T-helper 17 cell (primary cell): ENCODE measurements at places on chromosomes 2 and 18.

DNA sequence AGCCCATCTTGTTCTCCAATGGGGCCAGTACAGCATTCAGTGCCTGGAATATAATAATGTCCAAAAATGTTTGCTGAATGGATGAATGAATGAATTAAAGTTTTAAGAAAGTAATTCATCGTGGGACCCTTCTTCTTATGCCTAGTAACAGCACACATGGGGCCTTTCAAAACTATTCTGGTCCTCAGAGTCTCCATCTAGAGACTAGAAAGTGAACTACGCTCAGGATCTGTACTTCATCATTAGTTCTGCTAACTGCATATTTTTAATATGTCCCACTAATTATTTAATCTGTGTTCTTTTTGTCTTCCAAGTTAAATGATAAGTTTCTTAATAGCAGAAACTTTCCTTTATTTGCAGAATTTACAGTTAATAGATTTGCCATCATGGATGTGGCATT lies 172.5 kb downstream of the SMAD2 start:
- DNase-seq: no peak

DNA sequence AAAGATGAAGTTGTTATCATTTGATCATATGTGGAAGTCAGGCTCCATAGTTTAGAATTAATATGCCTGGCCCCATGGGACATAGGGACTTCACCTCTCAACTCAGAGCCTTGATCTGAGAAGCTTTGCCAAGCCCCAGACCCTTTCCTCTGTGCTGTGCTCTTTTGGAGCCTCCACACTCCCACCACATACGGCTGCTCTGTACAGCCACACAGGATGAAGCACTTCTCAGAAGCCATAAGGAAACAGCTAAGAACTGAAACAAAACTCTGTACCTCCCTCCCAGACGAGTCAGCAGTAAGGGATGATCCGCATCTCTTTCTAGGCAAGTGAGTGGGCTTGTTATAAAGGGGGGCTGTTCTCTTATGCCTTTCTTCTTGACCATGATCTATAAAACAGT lies 66.5 kb downstream of the CAB39 start:
- no peak for DNase-seq

- DNase-seq: no peak
Observed at GRCh38 chr2:238143239-238143951, 4.9 kb downstream of the KLHL30 start.

- no peak for DNase-seq
Observed at GRCh38 chr2:224909885-224910573, 132.2 kb downstream of the DOCK10 start.

- no peak for DNase-seq
Observed at GRCh38 chr2:20351555-20352229, 1.0 kb upstream of the PUM2 start.

DNA sequence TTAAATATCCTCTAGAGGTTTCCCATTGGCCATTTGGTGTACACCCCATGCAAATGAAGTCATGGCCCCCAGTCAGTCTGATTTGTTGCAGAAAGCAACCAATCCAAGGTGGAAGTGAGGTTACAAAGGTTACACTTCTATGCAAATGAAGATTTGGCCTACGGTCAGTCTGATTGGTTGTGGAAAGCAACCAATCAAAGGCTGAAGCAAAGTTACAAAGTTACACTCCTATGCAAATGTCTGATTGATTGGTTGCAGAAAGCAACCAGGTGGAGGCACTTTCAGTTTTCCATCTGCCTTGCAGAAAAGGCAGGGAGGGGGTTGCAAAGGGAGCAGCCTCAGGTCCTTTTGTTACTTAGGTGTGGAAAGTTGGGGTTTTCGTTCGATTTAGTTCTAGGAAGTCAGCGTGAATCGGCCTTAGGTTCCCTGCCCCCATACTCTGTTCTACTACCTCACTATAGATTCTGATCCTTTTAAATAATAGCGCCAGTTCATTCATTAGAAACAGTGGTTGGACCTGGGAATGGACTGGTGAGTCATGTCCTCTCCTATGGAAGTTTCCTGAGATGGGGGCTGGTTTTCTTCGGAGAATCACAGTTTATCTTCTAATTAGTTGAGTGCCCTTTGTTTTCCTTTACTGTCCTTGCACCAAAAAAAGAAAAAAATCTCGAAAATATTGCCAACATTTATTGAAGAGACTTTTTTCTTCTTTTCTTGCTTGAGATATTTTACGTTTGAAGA lies 279.5 kb downstream of the AGAP1 start:
- no peak for DNase-seq

- DNase-seq: peak; percentile 18
Observed at GRCh38 chr18:32049393-32050171, 31.0 kb downstream of the RNF125 start.

DNA sequence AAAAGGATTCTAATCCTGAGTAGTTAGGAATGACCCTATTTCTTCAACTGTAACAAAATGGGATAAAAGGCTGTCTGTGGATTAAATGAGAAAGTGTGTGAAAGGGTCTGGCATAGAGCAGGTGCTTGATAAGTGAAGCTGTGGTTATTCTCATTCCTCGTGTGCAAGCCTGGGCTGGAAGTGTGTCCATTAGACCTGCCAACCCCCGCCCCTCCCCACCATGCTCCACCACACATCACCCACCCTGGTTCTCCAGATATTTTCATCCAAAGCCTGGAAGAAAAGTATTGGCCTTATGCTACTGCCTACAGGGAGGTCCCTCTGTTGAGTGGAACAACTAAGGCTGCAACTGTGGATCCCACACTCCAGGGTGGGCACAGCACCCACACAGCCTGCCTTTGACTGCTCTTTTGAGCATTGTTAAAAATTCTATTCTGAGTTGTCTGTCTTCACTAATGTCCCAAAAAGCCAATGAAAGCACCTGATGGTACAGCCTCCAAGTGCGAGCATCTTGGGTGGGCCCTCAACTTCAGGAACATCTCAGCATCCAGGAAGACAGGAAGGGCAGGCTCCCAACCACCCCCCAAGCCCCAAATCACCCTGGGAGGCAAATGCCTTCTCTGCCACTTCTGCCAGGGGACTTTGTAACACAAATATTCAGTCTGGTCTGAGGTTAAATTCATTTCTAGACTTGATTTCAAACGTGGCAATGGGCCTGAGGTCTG lies 102.8 kb upstream of the PPP1CB start:
- DNase-seq: no peak

GRCh38 chr18:8857806-8858205 lies 152.4 kb downstream of the MTCL1 start:
- DNase-seq: no peak

DNA sequence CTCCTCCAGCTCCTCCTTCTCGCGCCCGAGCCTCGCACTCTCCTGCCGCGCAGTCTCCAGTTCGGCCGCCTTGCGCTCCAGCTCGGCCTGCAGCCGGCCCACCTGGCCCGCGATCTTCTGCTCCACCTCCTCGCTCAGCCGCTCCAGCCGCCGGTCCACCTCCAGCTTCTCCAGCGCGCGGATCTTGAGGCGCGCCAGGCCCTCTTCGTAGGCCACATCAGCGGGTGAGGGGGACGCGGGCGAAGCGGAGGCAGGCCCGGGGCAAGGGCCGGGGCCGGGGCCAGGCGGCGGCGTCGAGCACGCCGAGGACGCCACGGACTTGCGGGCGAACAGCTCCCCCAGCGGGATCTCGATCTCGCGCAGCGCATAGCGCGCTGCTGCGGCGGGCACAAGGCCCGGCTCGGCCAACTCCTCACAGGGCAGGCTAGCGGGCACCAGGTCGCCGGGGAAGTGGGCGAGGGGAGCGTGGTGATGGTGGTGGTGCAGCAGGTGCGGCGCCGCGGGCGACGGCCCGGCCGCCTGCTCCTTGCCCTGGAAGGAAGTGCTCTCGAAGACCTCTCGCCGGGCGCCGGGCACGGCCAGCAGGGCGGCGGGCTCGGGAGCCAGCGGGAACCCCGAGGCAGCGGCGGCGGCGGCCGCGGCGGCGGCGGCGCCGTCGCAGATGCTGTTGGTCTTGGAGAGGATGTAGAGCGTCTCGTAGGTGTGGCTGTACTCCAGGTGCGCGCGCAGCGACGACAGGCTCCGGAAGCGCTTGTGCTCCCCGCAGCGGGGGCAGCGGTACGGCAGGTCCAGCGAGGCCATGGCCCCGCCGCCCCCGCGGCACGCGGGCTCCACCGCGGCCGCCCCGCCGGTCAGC lies 15.2 kb downstream of the FBXO41 start:
- peak; percentile 67 for DNase-seq

- DNase-seq: no peak
Observed at GRCh38 chr2:48205137-48205798, 299.0 kb upstream of the FBXO11 start.

- DNase-seq: no peak
Observed at GRCh38 chr2:190190507-190191162, 128.1 kb upstream of the MSTN start.

GRCh38 chr2:170530284-170530745 lies 184.8 kb upstream of the SP5 start:
- no peak for DNase-seq

DNA sequence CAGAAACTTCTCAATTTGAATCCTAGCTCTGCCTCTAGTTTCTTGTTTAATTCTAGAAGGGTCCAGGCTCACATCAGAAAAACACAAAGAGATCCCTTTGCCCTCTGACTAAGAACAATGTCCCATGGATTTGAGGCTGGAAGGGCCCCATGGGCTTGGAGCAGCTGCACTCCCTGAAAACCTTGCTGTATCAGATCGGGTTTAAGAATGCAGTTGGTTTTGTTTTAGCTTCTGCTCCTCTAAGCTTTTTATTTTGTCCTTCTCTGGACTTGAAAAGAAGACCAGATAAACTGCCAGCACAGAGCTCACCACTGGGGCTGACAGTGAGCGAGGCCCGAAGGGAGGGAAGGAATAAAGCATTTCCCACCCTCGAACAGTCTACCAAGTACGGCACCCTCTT lies 69.2 kb upstream of the WIPF1 start:
- DNase-seq: no peak

DNA sequence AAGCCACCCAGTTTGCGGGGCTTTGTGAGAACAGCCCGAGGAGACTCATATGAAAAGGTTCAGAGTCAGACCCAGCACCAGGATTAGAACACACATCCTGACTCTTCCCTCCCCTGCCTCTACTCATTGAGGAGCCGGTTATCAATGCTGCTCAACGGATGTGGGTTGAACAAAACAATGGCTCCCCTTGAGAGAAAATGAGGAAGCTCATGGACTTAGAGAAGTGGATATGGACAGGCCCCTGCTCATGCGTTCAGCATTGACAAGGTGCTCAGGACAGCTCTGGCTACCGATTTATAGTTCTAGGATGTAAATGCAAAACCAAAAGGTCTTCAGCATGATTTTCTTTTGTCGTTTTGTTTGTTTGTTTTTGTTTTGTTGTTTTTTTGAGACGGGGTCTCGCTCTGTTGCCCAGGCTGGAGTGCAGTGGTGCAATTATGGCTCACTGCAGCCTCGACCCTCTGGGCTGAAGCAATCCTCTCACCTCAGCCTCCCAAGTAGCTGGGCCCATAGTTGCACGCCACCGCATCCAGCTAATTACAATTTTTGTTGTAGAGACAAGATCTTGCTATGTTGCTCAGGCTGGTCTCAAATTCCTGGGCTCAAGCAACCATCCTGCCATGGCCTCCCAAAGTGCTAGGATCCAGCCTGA lies 32.0 kb upstream of the AGAP1 start:
- no peak for DNase-seq

GRCh38 chr2:118058951-118059350 lies 29.3 kb upstream of the INSIG2 start:
- DNase-seq: no peak

DNA sequence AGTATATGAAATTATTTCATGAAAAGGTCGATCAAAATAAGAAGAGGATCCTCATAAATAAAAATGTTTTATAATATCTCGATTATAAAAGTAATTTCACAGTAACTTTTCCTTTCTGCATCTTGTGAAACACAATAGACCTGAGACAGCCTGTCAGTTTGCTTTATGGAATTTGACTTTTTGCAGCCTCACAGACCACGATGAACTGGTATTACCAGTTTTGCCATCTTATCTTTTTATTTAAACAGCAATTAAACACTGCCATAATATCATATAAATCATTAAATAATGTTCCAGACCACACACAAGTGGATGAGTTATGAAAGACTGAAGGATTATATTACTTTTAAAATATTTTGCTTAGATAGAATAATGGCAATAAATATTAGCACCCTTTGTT lies 10.7 kb upstream of the GALNT3 start:
- DNase-seq: no peak

- DNase-seq: no peak
Observed at GRCh38 chr2:145091967-145092366, 572.0 kb upstream of the ZEB2 start.

DNA sequence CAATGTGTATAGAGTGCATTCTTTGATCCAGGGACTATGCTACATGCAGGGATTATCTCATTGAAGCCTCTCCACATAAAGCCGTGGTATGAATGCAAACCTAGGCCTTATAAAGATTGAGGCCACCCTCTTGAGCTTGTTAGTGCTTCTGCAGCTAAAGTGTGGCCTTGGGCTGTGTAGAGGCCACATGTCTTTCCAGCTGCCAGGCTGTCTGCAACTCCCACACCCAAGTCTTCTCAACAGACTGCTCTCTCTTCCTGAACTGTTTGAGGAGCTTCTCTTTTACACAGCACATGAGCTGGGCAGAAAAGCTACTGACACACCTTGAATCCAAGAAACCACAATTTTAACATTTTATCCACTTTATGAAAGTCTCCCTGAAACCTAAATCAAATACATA lies 119.2 kb upstream of the MEX3C start:
- no peak for DNase-seq

GRCh38 chr18:34650121-34650545 lies 60.0 kb upstream of the DTNA start:
- DNase-seq: no peak

DNA sequence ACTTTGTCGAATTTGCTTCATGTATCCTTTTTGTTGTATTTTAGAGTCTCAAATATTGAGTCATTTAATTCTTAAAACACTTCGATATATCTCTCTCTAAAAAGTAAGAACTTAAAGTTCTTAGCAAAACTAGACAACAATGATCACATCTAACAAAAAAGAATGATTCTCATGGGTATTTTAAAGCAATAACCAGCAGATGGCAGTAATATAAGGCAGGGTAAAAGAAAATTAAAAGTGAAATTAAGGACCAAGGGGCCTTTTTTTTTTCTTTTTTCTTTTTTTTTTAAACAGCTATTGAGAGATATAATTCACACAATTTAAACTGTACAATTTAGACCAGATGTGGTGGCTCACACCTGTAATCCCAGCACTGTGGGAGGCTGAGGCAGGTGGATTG lies 9.9 kb upstream of the AOX1 start:
- no peak for DNase-seq

DNA sequence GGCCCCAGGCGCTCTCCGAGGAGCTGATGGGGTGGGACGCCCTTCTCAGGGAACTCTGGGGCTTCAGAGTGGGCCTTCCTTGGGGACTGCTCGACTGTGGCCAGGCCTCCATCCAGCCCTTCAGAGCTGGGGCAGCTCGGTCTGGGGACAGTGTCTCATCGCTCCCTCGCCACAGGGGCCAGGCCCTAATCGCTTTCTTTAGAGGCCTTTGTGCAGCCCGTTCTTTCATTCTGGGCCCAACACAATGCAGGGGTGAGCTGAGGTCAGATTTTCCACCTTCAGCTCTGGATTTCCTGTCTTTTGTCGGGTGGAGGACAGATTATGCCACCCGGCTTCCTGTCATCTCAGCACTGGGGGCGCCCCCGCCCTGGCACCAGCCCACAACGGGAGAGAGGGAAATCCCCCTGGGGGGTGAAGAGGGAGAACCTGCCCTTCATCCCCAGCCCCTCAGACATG lies 25.2 kb downstream of the MYCN start:
- DNase-seq: no peak

GRCh38 chr2:210654091-210654490 lies 97.7 kb downstream of the CPS1 start:
- no peak for DNase-seq

GRCh38 chr2:152062125-152063091 lies 36.4 kb downstream of the CACNB4 start:
- no peak for DNase-seq
